Right kidney (tissue), 9 donors: ENCODE measurements at places on chromosomes 11 and 22.

DNA sequence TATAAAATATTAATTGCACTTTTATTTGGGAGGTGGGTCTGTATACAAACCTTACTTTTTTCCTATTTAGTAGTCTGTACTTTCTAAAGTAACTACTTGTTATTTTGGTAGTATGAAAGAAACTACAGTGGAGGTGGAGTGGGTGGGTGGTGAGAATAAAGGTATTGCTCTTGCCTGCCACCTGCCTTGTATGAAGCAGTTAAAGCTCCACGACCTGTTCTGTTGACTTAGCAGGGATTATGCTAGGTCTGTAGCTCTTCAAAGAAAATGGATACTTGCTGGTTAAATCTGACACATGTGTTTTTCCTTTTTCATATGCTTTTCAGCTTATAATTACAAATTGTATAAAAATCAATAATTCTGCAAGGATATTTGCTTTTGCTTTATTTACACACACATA is 111.9 kb downstream of the EHF start:
- no peak for DNase-seq

DNA sequence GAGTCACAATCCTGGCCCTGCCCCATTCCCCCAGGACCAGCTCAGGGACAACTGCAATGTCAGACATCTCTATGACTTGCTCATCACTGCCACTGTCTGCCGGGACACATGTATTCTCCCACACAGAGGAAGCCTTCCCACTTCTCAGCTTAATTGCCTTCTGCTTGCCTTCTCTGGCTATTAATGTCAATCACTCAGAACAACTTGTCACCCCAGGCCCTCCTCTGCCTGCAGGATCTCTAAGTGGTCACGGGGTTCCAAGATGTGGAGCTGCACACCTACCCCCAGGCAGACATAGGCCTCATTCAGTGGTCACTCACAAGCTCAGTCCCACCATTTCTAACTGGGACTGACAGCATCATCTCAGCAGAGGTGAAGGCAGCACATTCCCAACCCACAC is 15.1 kb downstream of the PLEKHA7 start:
- DNase-seq: no peak

- no peak for DNase-seq
Measured at GRCh38 chr11:124872741-124873140, 7.5 kb downstream of the ROBO3 start.

GRCh38 chr11:63504054-63504453 is 1.8 kb upstream of the LGALS12 start:
- no peak for DNase-seq

- DNase-seq: no peak
Measured at GRCh38 chr11:68325907-68326220, 13.5 kb downstream of the LRP5 start.

DNA sequence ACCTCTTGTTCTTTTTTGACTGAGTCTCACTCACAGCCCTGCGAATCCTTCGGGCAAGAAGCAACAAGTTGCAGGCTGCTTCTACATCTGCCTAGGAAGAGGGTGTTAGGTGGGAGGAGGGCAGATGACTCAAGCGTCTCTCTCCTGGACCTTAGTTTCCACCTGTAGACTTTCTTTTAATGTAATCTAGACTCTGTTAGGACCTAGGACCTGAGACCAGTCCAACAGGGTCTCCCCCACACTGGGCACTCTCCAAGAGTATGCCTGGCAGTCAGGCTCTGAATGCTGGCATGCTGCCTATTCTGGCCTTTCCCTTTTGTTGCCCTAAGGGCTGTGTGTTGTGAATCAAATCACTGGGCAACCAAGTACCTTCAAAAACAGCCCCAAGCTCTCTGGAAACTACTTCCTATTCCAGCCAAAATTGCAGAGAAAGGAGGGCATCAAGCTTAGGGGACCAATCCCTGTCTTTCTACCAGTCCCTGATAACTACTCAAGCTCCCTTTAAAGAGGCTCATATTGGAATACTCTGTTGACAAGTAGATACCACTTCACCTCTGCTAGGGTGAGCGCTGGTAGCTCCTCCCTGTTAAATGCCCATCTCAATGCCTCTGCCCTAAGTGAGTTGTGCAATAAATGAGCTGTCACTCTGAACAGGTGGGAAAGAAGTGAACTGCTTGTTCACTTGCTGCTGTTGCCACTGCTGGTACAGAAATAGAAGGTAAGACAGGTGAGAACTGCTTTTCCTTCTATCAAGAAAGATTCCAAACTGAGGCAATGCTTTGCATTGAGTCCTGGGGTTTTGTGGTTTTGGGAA is at the start of gene BBOX1:
BBOX1 (plus strand) TSS at position 514 of the 814 bp plus-strand sequence. CDS start 14,616 bp downstream, outside the sequence.
- DNase-seq: no peak
